Frontal cortex (tissue), 4 donors: ENCODE measurements at places on chromosomes 6 and 20. TPM values are rescaled to one million over a fixed set of nuclear protein-coding genes. Genes with fewer than 3 reads are reported as not detected.

GRCh38 chr6:121764493-121764892 lies 329.0 kb downstream of the GJA1 start:
- no peak for DNase-seq

- no peak for DNase-seq
Observed at GRCh38 chr6:142838821-142839685, 105.9 kb downstream of the HIVEP2 start.

GRCh38 chr6:147651249-147652063 lies 143.0 kb downstream of the SAMD5 start:
- no peak for DNase-seq

- DNase-seq = no peak
Observed at GRCh38 chr20:4082406-4083097, 67.2 kb upstream of the RNF24 start.

DNA sequence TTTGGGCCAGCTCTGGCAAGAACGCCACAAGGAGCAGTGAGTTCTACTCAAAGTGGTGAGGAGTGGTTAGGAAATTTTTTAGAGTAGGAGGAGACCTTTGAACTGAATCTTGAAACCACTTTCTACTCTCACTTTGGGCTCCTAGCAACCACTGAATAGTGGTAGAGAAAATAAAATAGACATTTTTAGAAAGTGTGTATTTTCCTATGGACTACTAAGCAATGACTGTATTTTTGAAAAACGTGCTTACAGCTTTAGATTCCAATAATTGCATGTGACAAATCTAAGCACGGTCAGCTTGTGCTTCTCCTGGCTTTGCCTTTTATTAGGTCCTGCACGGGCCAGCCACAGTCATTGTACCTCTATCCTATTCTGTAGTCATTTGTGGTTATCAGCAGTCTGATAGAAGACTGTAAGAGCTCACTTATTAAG lies 8.7 kb upstream of the IFNGR1 start:
- no peak for DNase-seq

Gene VGLL2
- total RNA-seq = not detected

Gene KCNK16
- total RNA-seq = not detected
